ENCODE measurements at places on chromosomes 6 and 20.
A peak's percentile ranks its signal among the peaks of the same experiment; 100 is the strongest.

DNA sequence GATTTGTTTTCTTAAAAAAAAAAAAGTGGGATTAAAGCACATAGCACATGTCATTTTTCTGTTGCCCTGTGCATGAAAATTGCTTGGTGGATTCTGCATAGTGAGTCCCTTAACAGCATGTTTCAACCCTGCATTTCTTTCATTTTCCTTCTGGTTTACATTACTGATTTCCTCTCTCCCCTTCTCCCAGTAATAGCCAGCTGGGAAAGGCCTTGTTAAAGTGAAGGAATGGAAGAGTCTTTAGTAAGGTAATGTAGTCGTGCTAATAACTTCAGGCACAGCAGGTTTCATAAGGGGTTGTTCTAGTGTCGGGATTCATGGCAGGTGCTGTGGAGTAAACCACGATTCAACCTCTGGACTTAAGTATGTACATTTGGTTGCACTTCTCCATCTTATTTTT is 202.4 kb downstream of the FARS2 start:
- no peak for DNase-seq

GRCh38 chr6:51842804-51843378 is 244.5 kb downstream of the PKHD1 start:
- no peak for DNase-seq

- DNase-seq: no peak
Measured at GRCh38 chr20:54606380-54606779, 131.0 kb downstream of the DOK5 start.

- no peak for DNase-seq
Measured at GRCh38 chr20:48451401-48451800, 376.4 kb downstream of the PREX1 start.

DNA sequence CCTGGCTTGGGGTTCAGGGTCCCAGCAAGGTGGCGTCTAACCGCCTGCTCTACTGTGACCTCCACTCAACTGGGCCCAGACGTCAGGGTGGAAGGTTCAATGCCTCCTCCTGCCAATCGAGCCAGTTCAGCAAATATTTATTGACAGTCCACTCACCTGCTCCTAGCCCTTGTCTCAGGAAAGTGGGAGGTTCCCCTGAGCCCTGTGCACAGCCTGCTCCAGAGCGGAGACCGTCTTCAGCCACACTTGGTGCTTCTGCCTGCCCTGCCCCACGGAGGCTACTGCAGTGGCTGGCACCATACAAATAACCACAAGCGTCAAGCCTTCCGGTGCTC is 6.1 kb downstream of the CCDC167 start:
- no peak for DNase-seq

GRCh38 chr6:139161817-139162284 is 27.0 kb downstream of the HECA start:
- no peak for DNase-seq

DNA sequence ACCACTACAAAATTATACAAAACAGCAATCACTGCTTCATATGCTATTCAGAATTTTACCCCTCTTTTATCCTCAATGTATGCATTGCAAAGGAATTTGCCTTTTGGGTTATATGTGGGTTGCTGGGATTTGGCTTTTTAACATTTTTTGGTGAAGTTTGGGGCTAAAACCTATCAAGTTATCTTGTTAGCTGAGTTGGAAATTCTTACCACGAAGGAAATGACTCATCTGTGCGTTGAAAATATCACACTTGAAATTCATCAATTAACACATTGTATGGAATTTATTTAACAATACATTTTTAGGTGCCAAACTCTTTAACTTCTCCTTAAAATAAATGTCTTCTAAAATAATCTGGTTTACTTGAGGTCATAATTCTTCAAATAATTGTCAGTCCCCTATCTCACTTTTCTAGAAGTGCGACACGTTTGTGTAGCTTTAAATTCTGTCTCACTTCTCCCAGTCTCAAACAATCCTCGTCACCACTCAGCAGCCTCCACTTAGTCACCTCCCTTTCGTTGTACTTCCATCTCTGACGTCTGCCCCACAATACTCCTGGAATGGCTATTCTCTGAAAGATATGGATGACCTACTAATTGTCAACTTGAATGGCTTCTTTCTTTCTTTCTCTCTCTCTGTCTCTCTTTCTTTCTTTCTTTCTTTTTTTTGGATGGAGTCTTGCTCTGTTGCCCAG is 88.5 kb downstream of the PHACTR1 start:
- DNase-seq: no peak

DNA sequence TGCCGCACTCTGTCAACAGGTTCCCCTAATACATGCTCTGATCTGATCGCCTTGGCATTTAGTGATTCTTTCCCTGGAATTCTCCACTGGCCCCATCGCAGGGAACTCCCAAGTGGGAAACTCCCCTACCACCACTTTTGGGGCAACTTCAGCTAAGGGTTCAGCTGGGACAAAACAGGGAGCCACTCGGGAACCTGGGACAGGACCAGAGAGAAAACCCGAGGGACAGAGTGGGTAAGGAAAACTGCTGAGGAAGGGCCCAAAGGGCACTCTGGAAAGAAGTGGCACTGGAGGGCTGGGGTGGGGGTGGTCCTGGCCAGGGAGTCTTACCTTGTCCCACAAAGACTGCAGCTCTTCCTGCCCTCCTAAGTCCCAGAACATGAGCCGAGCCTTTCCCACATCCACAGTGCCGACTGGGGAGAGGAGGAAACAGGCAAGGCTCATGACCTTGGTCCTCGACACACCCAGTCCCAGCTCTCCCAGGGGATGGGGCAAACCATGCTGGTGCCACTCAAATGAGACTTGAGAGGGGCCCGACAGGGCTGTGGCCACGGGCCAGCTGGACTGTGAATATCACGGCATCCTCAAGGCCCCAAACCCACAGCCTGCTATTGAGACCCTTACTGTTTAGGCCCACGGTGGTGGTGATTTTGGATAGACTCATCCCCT is 1.6 kb downstream of the ARFRP1 start:
- no peak for DNase-seq

GRCh38 chr6:153373869-153374268 is 242.8 kb upstream of the RGS17 start:
- DNase-seq: no peak

GRCh38 chr6:135594000-135594399 is 96.5 kb upstream of the AHI1 start:
- no peak for DNase-seq

DNA sequence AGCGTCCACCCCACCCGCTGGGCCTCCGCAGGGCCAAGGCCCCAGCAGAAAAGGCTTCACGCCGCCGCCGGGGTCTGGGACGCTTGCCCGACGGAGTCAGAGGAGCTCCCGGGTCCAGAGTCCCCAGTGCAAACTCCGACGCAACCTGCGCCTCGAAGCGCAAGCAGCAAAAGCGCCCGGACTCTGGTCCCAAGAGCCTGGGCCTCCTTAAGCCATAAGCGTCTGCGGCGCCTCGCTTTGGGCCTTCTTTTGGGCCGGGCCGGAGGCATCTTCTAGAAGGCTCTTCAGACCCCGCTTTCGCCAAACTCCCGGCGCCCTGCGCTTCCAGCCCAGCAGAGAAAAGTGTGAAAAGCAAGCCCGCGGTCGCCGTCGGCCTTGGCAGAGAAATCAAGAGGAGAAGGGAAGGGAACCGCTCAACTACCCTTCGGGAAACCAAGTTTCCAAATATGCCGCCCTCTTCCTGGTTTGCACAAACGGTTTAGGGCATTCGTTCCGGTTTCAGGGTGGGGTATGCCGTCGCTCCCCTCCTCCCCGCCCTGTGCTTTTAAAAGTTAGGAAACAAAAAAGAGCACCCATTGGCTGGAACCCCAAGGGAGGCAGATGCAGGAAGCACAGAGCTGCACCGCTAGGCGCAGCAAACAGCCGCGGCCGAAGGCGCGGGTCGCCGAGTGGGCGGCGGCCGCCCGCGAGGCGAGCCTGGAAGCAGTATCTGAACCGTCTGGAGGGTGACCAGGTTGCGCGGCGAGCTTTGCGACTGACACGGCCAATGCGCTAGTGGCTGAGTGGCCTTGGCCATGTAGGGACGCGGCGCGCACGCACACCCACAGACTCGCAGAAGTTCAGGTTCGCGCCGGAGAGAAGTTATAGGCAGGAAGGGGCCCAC is 1.2 kb downstream of the TBX18 start:
- no peak for DNase-seq

GRCh38 chr20:1697592-1697991 is 40.0 kb upstream of the SIRPG start:
- no peak for DNase-seq

DNA sequence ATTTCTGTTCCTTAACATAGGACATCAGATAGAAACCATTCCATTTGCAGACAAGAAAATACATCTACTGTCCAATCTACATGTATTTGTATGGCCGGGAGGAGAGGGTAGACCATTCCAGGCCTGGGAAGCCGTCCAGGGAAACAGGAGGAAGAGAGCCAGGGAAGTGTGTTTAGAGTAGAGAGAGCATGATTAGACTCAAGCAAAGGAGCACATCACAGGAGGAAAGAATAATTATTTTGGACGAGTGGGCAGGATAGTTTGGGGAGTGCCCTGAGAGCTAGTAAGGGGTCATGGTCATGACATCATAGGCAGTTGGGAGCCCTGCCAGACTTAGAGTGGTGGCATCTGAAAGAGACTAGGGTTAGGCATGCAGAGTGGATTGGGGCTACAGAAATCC is 250.0 kb downstream of the HIVEP2 start:
- DNase-seq: no peak

DNA sequence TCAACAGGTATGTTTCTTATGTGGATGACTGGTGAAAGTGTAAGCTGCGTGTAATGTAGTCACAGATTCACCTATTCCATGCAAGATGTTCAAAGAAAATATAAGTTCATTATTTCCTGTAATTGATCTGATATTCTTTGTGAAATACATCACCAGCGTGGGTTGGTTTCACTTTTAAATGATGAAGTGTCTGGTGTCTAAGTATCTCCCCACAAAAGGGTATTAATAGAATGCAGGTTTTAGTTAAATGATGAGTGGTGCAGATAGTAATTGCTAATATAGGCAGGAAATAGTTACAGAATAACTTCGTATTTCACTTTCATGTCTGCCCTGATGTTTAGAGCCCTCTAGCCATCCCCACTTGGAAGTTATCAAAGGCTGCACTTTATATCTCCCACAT is 22.2 kb downstream of the PGBD1 start:
- DNase-seq: no peak

DNA sequence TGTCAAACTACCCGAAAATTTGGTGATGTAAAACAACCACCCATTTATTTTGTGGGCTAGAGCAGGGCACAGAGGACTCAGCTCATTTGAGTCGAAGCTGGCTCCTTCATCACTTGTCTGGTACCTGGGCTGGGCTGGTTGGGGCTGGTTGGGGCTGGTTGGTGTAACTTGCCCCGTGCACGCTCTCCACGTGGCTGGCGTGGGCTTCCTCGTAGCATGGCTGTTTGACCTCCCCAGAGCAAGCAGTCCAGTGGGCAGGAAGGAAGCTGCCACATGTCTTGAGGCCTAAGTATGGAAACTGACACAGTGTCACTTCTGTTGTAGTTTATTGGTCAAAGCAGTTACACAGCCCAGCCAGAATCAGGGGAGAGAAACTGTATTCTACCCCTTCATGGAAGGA is 27.1 kb downstream of the BCAS4 start:
- no peak for DNase-seq

GRCh38 chr6:21893793-21894192 is 300.2 kb downstream of the SOX4 start:
- no peak for DNase-seq

DNA sequence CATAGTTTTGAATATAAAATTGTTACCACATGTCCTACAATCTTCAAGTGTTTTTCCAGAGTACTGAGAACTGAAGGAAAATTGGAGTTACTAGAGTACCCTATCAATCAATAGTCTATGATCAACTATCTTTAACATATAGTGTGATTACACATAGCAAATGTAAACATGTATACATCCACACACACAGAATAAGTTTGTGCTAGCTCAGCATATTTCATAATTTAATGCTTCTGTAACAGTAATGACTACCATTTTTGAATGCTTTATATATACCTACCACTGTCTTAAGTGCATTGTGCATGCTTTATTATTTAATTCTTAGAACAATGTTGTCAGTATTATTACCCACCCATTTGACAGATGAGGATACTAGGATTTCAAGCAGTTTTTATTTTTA is 523.9 kb downstream of the HAO1 start:
- DNase-seq: no peak

DNA sequence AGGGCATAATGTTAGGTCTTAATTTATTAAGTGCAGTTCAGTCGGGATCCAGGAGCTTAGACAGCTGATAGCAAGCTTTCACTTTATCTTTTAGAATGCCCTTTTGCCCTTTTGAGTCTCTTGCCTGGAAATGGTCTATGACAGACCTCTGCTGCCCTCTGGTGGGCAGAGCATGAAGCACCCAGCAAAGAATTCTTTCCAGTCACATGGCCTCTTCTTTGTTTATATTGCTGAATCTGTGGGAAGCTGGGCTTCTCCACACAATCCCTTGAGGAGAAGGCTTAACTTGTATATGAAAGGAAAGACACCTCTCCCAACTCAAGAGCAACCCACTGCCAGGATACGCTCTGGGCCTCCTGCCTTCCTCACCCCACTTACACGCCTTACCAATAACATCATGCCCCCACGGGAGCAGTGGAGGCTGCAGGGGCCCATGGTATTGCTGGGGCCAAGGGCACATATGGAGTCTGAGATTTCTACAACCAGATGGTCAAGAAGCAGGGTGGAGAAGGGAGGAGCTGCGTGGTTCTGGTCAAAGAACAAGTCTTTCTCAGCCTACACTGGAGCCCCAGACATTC is 20.4 kb downstream of the WFDC3 start:
- peak; percentile 82 for DNase-seq

- no peak for DNase-seq
Measured at GRCh38 chr20:40464731-40465208, 224.3 kb downstream of the MAFB start.

GRCh38 chr6:105320765-105321164 is 82.1 kb downstream of the PREP start:
- DNase-seq: no peak

Measured in T47D (cell line).